ELF-1 (cell line): ENCODE measurements at places on chromosomes 3 and 15.

- no peak for DNase-seq
Observed at GRCh38 chr15:48984811-48985352, 21.2 kb upstream of the SHC4 start.

GRCh38 chr3:172541945-172542488, 18.8 kb upstream of the TNFSF10 start:
- DNase-seq = no peak

- no peak for DNase-seq
Observed at GRCh38 chr15:90240856-90241255, 6.8 kb downstream of the GDPGP1 start.

DNA sequence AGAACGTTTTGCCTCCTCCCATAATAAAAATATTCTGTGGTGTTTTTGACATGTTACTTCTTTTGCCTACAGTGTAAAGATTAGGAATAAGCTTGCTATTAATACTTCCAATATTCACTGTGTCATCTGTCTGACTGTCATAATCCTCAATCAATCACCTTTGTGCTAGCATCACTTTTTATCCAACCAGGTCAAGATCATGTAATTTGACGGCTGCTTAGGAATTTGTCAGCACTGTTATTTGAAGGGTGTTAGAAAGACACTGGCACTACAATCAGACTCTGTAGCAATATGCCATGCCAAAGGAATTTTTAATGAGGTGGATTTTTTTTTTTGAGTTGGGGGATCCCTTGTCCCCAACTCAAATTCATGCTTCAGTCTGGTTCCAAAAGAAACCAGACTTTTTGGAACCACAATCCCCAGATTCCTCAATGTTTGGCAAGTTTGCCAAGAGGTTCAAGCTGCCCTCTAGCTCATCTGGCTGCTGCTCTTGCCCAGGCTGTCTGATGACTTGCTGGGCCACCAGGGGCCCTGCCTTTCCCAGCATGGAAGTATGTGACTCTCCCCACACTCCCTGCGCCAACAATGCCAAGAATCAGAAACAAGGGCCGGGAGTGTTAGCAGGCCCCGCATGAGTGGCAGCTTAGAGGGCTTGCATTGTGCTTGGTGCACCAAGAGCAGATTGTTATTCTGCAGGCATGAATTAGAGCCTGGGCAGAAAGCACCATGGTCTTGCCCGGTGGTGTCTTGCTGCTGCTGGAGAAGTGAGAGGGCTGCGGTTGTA, 58.6 kb upstream of the TSC22D2 start:
- DNase-seq = peak; percentile 36

DNA sequence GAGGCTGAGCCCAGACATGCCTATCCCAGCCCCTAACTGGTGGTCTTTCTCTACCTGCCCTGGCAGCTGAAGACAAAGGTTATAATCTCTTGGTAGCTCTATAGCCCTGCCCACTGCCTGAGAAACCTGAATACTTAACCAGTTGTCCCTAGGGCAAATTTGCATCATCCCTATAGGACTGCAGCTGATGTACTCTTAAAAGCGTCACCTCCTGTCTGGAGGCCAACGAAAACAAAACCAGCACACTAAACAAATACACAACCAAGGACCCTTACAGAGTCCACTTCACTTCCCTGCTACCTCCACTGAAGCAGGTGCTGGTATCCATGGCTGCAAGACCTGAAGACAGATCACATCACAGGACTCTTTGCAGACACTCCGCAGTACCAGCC, 98.0 kb downstream of the KCNAB1 start:
- DNase-seq = peak; percentile 61

- no peak for DNase-seq
Observed at GRCh38 chr3:143109861-143110260, 9.7 kb upstream of the CHST2 start.
